ENCODE measurements at places on chromosomes 5 and 9. TPM values are rescaled to one million over a fixed set of nuclear protein-coding genes. Genes with fewer than 3 reads are reported as not detected.

The ZFP2 gene
- 1.8 TPM for total RNA-seq

The PHF24 gene
- total RNA-seq = not detected

The DMRT3 gene
- total RNA-seq = not detected

The PLAC8L1 gene
- 0.51 TPM for total RNA-seq

The ACOT12 gene
- not detected for total RNA-seq

The RMRP gene
- 7,890 TPM for total RNA-seq

The CAVIN4 gene
- total RNA-seq = 0.17 TPM

The OR1J2 gene
- not detected for total RNA-seq
